Activated CD8-positive, alpha-beta memory T cell treated with anti-CD3 and anti-CD28 coated beads for 4 hours (primary cell): ENCODE measurements at places on chromosomes 3 and 15.

DNA sequence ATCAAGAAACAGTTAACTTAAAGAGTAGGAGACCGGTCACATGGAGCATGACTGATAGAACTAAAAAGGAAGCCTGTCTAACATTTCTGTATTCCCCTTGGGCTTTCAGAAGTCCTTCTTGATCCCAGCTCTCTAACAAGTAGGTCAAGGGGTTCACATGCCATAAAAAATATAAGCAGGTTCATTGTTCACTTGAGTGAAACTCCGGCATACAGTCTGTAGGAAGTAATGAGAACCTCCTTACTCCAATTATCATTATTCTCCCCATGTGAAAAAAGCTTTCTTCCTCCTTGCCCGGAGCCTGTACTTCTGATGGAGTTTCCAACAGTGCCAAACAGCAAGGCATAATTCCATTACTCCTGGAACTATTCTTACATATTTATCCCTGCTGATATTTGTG, 242.8 kb upstream of the CNTN4 start:
- no peak for DNase-seq

DNA sequence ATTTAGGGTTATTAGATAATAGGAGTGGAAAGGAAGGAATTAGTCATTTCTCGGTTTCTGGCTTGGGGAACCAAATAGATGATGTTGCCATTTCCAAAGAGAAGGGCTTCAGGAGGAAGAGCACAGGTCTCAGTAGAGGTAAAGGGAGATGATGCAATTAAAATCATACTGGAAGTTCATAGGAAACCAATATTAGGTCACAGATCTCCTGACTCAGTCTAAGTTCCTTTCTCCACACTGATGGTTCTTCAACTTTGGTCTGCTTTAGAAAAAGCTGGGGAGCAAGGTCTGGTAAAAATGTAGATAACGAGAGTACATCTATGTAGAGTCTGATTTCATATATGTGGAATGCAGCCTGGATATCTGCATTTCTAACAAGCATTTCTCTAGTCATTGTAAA, 130.9 kb downstream of the POLQ start:
- DNase-seq: no peak

GRCh38 chr3:131393868-131394267, 12.3 kb downstream of the NUDT16 start:
- no peak for DNase-seq

DNA sequence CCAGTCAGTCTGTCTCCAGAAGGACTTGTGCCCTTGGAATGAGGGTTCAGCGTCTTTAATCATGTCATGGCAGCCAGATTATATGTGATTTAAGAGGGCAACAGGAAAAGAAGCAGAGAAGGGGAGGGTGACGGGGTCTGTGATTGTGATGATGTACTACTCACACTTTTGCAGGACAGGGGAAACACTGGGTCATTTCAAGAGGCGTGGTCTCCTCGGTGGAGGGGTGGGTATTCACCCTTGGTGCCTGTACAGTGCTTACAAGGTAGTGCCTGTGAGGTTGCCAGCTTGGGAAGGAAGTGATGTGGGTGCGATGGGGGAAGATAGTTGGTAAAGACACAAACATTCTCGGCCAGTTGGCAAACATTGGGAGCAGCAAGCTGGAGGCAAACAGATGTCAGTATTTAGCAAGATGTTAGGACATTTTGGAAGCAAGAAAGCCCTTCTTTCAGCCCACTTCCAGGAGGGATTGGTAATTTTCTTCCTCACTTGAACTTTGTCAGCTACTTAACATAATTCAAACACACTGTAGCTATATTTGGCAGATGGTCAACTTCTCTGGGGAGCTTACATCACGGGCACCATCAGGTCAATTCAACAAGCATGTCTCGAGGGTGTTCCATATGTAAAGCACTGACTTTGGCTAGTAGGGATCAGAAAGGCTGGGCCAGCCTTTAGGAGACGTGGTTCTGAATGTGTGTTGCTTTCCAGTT, 71.4 kb upstream of the ROPN1 start:
- DNase-seq: no peak

DNA sequence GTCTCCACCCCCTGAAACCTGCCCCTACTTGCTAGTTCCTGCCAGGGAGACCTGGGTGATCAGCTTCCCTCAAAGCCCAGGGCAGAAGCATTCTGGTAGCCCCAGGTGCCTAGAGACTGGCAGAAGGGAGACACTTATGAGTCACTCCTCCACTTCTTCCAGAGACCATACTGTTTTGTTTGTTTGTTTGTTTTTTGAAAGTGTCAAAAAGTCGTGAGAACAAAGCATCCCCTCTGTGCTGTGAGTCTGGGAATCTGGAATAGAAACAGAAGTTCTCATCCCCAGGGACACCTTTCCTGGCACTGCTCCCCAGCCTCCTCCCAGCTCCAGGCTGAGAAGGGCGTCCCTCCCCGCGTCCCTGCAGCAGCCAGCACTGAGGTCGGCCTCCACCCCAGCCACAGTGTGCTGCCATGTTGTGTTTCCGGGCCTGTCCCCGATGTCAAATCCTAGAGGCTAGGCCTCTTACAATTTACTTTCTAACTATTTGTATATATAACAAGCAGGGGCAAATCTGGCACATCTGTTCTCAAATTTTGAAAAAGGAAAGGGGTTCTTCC, 573.0 kb downstream of the RBMS3 start:
- DNase-seq: no peak

DNA sequence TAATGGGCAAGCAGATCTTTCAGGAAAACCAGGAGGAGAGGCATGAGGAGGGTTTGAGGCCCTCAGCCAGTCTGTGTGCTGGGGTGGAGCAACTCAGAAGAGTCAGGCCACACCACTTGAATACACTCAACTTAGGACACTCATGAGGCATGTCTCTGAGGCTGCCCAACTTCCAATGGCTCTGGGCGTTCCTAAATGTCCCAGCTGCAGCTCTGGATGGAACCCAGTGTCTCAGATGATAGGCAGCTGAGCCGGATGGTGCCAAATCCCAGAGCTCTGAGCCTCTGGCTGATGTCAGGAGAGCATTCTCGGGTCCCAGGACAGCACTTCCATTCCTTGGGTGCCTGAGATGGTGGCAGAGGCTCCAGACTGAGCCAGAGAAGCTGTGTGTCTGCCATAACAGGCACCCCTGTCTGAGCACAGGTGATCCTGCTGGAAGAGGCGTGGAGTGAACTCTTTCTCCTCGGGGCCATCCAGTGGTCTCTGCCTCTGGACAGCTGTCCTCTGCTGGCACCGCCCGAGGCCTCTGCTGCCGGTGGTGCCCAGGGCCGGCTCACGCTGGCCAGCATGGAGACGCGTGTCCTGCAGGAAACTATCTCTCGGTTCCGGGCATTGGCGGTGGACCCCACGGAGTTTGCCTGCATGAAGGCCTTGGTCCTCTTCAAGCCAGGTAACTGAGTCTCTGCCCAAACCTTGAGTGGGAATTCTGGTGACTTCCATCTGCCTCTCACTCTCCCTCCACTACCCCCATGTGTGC, 2.8 kb downstream of the NR2E3 start:
- no peak for DNase-seq
